ENCODE measurements at places on chromosomes 6 and 20.
A peak's percentile ranks its signal among the peaks of the same experiment; 100 is the strongest.

DNA sequence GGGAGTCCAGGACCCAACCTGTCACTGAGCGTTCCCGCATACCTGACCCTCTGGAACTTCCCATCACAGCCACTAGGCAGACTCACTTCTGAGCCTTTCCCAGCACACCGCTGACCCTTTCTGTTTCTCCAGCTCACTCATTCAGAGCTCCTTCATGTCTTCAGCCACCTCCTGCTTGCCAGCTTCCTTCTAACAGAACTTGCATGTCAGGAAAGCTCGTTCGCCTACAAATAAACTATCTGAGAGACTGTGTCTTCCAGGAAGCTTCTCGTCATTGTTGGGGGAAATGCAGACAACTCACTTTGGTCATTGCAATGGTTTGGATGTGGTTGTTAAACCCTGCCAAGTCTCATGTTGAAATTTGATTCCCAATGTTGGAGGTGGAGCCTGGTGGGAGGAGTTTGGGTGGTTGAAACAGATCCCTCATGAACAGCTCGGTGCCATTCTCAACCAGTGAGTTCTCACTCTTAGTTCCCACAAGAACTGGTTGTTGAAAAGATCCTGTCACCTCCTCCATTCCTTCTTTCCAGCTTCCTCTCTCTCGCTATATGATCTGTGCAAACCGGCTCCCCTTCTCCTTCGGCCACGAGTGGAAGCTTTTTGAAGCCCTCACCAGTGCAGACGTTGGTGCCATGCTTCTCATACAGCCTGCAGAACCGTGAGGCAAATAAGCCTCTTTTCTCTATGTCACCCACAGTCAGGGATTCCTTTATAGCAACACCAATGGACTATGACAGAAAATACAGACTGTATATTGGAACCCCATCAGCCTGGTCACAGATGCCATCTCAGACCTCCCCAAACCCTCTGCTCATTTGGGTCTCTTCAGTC is 1.4 kb upstream of the MUC21 start:
- peak; percentile 65 for DNase-seq

- DNase-seq = no peak
Measured at GRCh38 chr20:62943396-62943795, 5.4 kb downstream of the GID8 start.

DNA sequence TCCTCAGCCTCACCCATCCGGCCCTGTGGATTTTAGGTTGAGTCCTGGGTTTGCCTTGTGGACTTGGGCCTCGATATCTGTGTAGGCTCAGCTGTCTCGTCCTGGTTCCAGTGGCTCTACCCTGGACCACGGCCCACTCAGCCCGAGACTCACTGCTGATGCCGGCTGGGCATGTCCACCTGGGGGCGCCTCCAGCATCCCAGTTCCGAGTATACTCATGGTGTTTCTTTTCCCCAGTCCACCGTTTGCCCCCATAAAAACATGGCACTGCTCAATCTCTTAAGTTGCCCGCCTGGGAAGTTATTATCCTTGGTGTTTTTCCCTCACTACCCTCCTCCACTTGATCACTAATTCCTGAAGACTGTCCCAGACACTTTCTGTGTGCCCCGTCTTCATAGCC is 99.1 kb downstream of the ARID1B start:
- no peak for DNase-seq

DNA sequence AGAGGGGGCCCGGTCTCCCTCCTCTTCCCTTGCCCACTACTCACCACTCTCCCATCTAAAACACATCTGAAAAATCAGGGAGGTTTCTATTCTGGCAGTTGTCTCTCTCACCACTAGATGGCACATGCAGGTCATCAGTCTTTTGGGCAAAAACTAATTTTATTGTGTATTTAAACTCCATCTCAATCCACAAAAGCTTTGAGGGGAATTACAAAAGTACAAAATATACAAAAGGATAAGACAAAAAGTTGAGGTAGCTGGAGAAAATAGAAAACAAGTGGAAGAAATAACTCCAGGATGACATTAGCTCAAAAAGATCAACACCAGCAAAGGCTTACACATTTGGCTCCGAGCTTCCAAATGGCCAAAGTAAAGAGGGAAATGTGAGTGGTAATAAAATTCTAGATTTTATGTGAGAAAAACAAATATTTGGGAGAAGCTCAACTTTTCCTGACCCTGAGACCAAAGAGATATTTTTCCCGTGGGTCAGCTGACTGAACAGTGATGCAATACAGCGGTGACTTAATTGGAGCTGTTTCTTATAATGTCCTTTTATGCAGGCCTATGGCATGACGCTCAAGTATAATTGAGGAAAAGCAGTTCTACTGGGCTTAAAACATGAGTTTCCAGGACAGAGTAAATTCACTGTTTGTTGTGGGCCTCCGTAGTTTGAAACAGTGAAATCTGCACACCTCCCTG is 79.8 kb upstream of the CHD6 start:
- DNase-seq = peak; percentile 46

DNA sequence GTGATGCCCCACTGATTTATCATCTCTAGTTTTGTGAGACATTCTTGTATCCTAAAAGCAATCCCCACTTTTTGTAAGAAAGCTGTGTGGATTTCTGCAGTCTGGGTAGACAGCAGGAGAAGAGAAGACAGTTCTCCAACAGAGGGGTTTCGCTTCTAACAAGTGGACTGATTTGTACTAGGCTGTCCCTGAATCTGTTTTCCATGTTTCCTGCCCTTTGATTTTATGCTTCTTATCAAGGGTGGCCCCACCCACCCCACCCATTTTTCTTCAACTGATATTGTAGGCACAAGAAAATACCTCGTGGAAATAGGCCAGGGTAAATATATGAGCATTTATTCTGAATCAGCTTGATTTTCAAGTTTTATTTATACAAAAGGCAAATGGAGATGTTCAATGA is 25.7 kb upstream of the JAG1 start:
- DNase-seq = no peak

Data from fibroblast of skin of back (primary cell).